ENCODE measurements at places on chromosomes 1 and 21. TPM values are rescaled to one million over a fixed set of nuclear protein-coding genes. Genes with fewer than 3 reads are reported as not detected.

RHOU gene
- total RNA-seq = 9.0 TPM

HMCN1 gene
- 7.6 TPM for total RNA-seq

SLC35D1 gene
- 5.3 TPM for total RNA-seq

CFHR5 gene
- total RNA-seq = not detected

LMO4 gene
- 49.3 TPM for total RNA-seq

RGSL1 gene
- not detected for total RNA-seq

TRIM62 gene
- total RNA-seq = 3.6 TPM

GNAT2 gene
- not detected for total RNA-seq

HSD3B2 gene
- not detected for total RNA-seq

GRCh38 chr1:247961791-247962190, 3.2 kb upstream of the OR2AK2 start:
- DNase-seq = no peak

DNA sequence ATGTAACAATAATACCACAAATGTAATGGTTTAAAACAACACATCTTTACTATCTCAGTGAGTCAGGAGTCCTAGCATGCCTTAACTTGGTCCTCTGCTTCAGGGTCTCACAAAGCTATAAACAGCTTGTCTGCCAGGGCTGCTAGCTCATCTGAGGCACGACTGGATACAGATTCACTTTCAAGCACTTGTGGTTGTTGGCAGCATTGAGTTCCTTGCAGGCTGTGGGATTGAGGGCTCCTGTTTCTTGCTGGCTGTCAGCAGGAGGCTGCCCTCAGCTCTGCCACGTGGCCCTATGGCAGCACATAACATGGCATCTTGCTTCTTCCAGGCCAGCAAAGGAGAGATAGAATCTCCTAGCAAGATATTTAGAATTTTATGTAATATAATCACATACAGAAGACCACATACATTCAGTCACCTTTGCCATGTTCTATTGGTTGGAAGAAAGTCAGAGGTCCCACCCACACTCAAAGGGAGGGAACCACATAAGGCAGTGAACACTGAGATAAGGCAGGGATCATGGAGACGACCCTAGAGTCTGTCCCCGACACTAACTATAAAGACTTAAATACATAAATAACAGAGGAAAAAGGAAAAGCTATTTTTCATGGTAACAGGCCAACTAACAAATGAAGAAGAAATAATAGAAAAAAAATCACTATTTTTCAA, 18.9 kb upstream of the IPP start:
- DNase-seq = peak; percentile 53

GRCh38 chr1:79817031-79817560, 810.6 kb upstream of the ADGRL4 start:
- DNase-seq = no peak

- DNase-seq = no peak
These were observed at the start of gene UBASH3A for GRCh38 chr21:42403611-42404231. UBASH3A (plus strand) TSS chr21:42403902; CDS start chr21:42403946, 44 bp downstream.

- no peak for DNase-seq
These were observed 1.9 kb upstream of the YRDC start for GRCh38 chr1:37809942-37810341.

DNA sequence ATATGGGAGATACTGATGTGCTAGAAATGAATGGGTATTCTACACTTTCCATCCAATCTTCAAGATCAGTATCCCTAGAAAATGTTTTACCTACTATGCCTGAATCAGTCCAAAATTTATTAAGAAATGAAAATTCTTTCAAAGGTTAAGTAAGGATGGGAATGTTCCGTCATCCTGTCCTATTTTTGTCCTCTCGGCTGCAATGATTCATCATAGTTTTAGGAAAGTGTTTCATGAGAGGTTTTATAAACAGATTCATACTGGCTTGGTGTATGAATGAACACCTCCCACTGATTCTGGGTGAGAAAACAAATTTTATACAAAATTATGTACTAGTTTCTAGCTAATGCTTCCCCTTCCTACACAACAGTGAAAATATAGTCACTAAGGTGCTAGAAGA, 504.6 kb upstream of the NR5A2 start:
- DNase-seq = no peak

GRCh38 chr1:89802051-89802450, 18.8 kb upstream of the LRRC8D start:
- DNase-seq = no peak

- no peak for DNase-seq
These were observed 25.0 kb downstream of the TBX15 start for GRCh38 chr1:118963138-118963455.

- no peak for DNase-seq
These were observed 62.7 kb upstream of the BCL10 start for GRCh38 chr1:85339089-85339488.

- no peak for DNase-seq
These were observed 17.4 kb downstream of the JAM2 start for GRCh38 chr21:25656412-25656811.

DNA sequence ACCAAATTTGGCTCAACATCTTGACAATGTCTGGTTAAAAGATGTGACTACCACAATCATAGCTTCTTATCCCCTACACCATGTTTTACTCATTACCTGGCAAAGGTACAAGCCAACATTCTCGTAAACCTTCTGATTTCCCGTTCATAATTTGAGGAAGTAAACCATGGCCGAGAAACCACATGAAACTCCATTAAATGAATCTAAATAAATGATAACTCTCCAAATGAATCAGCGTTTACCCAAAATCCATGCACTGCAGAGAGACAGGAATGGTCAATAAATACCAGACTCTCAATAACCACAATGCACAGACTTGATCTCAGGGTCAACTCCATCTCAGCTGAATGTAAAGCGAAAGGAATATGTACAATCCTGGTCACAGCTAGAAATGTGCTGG, 125.2 kb downstream of the TYW3 start:
- no peak for DNase-seq

- no peak for DNase-seq
These were observed 18.9 kb downstream of the LY9 start for GRCh38 chr1:160814856-160815255.

- DNase-seq = no peak
These were observed 15.8 kb upstream of the SUMO3 start for GRCh38 chr21:44833663-44834062.

DNA sequence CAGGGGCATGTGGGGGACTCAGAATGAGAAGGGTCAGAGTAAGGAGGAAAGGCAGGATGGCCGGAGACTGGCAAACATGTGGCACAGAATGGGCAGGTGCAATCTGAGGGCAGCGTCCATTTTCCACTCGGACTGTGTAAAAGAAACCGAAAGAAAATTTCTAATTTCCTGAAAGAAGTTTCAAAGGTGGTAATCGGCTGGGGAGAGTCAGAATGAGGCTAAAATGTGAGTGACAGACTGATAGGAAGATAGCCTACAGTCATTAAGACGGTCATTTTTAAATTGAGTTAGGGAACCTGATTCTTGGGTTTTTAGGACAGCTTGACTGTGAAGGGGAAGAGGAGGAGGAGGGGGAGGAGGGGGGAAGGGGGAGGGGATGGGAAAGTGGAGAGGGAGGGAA, 23.6 kb downstream of the COA6 start:
- DNase-seq = no peak

DNA sequence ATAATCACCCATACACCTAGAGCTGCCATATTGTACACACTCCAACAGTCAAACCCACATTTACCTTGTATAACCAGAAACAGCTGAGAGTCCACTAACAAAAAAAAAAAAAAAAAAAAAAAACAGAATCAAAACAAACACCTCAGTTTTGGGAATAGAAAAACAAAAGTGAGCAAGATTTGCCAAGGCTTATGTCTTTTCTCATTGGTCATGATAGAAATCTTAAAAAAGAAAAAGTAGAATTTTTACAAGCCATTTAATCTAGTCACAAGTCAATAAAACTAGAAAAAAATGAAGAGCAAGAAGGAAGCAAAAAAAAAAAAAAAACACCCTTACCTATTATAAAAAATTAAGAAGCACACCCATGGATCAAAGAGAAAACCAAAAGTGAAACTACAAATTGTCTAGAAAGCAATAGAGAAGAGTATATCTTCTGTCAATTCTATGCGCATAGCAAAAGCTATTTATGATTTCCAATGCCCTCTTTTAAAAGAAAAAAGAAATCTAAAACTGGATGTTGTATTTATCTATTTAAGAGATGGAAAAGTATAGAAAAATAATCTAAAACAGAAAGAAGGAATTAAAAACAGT, 113.2 kb upstream of the GALNT2 start:
- DNase-seq = no peak

DNA sequence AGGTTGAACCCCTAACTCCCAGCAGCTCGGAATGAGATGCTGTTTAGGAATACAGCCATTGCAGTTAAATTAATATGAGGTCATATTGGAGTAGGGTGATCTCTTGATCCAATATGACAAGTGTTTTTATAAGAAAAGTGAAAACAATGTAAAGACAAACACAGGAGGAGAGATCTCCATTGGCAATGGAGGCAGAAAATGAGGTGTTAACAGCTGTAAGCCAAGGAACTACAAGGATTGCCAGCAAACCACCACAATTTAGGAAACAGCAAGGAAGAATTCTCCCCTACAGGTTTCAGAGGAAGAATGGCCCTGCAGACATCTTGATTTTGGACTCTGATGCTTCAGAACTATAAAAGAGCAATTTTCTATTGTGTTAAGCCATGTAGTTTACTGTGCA, 774.3 kb downstream of the MRPL39 start:
- DNase-seq = no peak

All from endodermal cell (in vitro differentiated cells).